ENCODE measurements at places on chromosomes 5 and 9. TPM values are rescaled to one million over a fixed set of nuclear protein-coding genes. Genes with fewer than 3 reads are reported as not detected.

GRCh38 chr5:125043781-125044391 lies 297.4 kb upstream of the ZNF608 start:
- H3K27me3 ChIP-seq = no peaks in the 10 kb centered on the region
- peak overlapping the region; percentile 21 for H3K4me3 ChIP-seq
- H3K27ac ChIP-seq = peak overlapping the region; percentile 37
- no peaks in the 10 kb centered on the region for H3K36me3 ChIP-seq

DNA sequence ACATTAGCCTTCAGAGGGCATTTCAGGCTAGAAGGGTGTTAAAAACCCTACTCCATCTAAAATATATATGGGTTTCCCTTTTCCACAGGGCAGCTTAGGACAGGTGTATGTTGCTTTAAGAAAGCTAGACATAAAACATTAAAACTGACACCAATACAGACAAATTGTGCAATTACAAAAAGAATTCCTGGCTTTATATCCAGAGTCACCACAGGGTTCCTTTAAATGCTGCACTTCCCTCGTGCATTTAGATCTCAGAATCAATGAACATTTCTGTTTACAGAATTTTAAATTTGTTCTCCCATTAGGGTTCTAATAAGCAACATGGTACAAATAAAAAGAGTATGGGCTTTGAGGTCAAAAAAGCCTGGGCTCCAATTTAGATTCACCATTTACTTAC lies 170.2 kb downstream of the MAPKAP1 start:
- H3K27me3 ChIP-seq = no peaks in the 10 kb centered on the region
- no peak overlapping the region for H3K27ac ChIP-seq
- no peak overlapping the region for H3K4me3 ChIP-seq
- DNase-seq = no peak
- peaks cover 35% of the 10 kb centered on the region for H3K4me1 ChIP-seq
- peaks cover 7% of the 10 kb centered on the region for H3K36me3 ChIP-seq

DNA sequence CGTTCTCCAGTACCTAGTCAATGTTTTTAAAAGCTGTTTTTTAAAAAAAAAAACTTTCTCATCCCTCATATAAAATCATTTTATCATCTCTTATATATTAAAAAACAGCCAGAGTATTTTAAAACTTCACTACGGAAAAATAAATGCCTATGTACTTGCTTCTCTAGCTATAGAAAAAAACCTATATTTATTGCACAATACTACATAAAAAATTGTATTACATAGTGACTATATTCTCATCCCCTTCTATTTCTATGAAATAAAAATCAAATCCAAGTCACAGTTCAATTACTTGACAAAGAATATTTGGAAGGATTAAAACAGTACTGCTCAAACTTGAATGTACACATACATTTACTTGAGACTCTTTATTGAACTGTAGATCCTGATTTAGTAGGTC lies 56.7 kb downstream of the RICTOR start:
- H3K4me1 ChIP-seq = peaks cover 26% of the 10 kb centered on the region
- peaks cover 22% of the 10 kb centered on the region for H3K36me3 ChIP-seq
- H3K4me3 ChIP-seq = no peak overlapping the region
- DNase-seq = no peak
- H3K27me3 ChIP-seq = no peaks in the 10 kb centered on the region

DNA sequence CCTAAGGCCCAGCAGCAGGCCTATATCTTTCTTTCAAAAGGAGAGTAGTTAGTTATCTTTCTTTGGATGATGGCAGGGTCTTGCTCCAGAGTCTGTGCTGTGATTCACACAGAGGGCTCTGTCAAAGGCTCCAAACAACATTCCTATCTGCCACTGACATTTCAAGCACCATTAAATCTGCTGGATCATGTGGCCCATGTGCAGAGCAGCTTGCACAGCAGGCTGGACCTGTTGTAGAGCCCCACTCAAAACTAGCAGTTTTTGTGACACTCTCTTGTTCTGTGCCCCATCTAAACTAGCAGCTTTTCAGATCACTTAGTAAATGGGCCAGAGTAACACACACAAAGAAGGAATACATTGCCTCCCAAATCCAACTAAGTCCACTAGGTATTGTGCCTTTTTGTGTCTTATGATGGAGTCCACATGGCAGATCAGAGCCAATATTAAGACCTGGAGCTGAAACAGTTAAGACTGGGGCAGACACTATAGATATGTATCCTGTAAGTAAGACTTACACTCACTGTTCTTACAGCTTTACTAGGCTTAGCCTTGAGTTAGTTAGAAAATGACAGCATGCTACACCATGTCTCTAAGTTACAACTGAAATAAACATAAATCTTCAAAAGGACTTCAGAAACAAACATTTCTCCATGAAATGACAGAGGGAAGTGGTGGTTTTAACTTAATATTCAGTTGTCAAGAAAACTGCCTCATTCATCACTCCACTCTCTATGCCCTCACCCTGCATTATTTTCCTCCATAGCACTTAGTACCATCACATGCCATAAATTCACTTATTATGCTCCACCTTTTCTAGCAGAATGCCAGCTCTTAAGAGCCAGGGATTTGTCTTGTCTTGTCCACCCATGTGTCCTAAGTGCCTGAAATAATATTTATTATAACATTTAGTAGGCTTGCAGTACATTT lies 400.9 kb downstream of the RAB3C start:
- H3K36me3 ChIP-seq = peaks cover 34% of the 10 kb centered on the region
- no peak for DNase-seq
- H3K27me3 ChIP-seq = no peaks in the 10 kb centered on the region

DNA sequence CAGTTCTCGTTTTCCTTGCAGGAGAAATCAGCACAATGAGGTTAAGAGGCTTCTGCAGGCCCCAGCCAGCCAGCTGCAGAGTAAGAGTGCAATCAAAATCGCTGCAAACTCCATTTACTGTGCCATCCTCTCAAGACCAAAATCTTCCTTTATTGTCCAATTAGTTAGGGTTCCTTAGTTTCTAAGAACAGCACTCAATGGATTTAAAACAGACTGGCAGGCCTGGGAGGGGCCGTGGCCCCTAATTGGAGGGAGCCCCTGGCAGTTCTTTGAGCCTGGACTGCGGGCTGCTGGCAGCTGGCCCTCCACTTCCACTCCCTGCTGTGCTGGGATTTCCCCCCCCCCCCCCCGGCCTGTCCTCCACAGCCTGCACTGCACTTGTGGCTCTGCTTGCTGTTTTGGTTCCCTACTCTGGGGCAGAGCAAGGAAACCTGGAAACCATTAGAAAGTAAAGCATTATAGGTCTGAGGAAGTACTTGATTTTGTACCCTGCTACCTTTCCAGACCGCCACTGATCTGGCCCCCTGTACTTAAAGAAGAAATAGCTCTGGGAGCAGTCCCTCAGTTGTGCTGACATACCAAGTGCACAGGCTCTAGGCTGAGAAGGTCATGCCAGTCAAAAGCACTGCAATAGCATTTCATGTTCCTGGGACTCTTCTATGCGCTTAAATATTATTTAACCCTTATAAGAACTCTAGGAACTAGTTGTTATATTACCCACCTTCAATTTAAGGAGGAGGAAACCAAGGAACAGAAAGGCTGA lies 129.0 kb downstream of the APBA1 start:
- no peak overlapping the region for H3K27ac ChIP-seq
- H3K27me3 ChIP-seq = peaks cover 14% of the 10 kb centered on the region
- no peaks in the 10 kb centered on the region for H3K36me3 ChIP-seq
- DNase-seq = no peak
- peaks cover 8% of the 10 kb centered on the region for H3K4me1 ChIP-seq

GRCh38 chr9:126663661-126664072 lies 49.9 kb downstream of the LMX1B start:
- H3K36me3 ChIP-seq = no peaks in the 10 kb centered on the region
- no peaks in the 10 kb centered on the region for H3K27me3 ChIP-seq
- H3K4me3 ChIP-seq = no peak overlapping the region
- H3K4me1 ChIP-seq = peaks cover 14% of the 10 kb centered on the region
- DNase-seq = no peak

DNA sequence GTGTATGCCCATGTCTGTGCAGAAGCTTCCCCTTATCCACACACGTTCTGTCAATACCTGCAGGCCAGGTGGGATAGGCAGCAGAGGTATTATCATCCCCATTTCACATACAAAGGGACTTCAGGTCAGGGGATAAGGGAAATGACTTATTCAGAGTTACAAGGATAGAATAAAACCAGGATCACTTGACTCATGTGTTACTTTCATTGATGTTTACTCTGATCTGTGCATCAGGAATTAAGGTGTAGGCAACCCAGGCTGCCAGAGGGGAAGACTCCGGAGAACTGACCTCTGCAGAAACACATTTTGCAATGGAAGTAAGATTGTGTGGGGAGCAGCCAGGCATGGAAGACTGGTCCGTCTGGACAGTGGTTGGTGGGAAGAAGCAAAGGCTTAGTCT lies 74.2 kb upstream of the FSTL4 start:
- no peak for DNase-seq
- H3K27ac ChIP-seq = no peak overlapping the region
- H3K27me3 ChIP-seq = peaks cover 52% of the 10 kb centered on the region
- H3K4me3 ChIP-seq = no peak overlapping the region
- H3K4me1 ChIP-seq = peaks cover 7% of the 10 kb centered on the region

DNA sequence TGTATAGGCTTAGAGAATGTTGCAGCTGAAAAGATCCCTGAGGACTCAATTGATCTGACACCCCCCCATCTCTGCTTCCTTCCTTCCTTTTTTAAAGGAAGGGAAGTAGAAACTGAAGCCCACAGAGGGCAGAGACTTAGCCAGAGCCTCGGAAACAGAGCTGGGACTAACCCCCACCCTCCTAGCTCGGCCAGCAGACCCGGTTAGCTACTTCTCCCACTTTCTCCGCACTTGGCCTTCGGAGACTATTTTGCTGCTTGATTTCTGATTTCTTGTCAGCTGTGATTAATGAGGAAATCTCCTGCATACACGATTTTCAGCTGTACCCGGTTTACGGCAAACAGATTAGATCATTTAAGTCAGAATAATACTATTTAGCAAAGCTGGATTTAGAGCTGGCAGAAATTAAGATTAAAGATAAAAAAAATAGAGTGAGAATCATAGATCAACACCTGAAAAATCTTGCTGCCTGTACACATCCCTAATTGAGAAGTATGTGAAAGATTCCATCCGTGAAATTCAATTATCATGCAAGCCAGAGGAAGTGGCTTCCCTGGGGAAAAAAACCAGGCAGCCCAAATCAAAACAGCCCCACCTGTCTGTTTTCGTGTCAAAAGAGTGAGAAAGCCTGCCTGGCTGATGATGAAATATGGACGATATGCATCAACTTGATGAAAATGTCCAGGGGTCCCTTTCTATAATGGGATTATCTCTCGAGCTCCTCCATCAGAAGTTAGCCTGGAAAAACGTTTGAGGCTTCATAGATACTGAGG lies 159.5 kb upstream of the SHB start:
- H3K27me3 ChIP-seq = peaks cover 9% of the 10 kb centered on the region
- peaks cover 33% of the 10 kb centered on the region for H3K4me1 ChIP-seq
- H3K36me3 ChIP-seq = no peaks in the 10 kb centered on the region
- H3K4me3 ChIP-seq = peak overlapping the region; percentile 34
- DNase-seq = peak; percentile 29

- H3K27me3 ChIP-seq = peaks cover 27% of the 10 kb centered on the region
- H3K36me3 ChIP-seq = no peaks in the 10 kb centered on the region
- H3K27ac ChIP-seq = no peak overlapping the region
- H3K4me1 ChIP-seq = peaks cover 31% of the 10 kb centered on the region
- peak overlapping the region; percentile 50 for H3K4me3 ChIP-seq
Observed at GRCh38 chr9:34986540-34987047, 3.0 kb upstream of the DNAJB5 start.

GRCh38 chr9:78559449-78559885 lies 262.5 kb downstream of the PSAT1 start:
- H3K4me3 ChIP-seq = no peak overlapping the region
- no peaks in the 10 kb centered on the region for H3K36me3 ChIP-seq
- H3K4me1 ChIP-seq = peaks cover 4% of the 10 kb centered on the region
- H3K27me3 ChIP-seq = peaks cover 3% of the 10 kb centered on the region

DNA sequence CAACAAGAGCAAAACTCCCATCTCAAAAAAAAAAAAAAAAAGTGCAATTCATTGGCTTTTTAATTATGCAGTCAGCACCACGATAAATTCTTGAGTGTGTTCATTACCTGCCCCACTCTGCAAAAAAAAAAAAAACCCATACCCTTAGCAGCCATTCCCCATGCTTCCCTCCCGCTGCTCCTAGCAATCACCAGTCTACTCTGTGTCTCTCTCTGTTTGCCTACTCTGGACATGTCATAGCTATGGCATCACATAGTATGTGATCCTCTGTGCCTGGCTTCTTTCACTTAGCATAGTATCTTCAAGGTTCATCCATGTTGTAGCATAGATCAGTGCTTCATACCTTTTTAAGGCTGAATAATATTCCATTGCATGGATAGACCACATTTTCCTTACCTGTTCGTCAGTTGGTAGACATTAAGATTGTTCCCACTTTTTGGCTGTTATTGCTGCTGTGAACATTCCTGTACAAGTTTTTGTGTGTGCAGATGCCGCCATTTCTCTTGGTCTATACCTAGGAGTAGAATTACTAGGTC lies 7.0 kb upstream of the PRR7 start:
- no peak overlapping the region for H3K27ac ChIP-seq
- peaks cover 2% of the 10 kb centered on the region for H3K27me3 ChIP-seq
- H3K36me3 ChIP-seq = peaks cover 16% of the 10 kb centered on the region
- no peak overlapping the region for H3K4me3 ChIP-seq
- H3K4me1 ChIP-seq = peaks cover 2% of the 10 kb centered on the region

DNA sequence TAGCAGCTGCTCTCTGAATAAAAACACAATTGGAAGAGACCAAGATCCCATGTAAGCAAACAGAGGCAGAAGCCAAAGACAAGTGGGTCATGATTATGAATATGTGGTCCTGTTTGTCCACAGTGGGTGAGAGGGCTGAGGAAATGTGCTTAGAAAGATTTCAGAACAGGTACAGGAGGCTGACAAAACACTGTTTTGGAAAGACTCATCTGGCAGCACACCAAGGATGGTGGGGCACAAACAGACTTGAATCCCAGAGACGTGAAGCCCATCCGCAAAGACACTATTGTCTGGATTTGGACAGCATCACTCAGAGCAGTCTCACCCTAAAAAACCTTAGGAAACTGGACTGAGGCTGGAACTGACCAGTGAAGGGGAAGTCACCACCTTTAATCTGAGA lies 85.0 kb downstream of the ADRB2 start:
- peaks cover 20% of the 10 kb centered on the region for H3K4me1 ChIP-seq
- H3K36me3 ChIP-seq = no peaks in the 10 kb centered on the region

DNA sequence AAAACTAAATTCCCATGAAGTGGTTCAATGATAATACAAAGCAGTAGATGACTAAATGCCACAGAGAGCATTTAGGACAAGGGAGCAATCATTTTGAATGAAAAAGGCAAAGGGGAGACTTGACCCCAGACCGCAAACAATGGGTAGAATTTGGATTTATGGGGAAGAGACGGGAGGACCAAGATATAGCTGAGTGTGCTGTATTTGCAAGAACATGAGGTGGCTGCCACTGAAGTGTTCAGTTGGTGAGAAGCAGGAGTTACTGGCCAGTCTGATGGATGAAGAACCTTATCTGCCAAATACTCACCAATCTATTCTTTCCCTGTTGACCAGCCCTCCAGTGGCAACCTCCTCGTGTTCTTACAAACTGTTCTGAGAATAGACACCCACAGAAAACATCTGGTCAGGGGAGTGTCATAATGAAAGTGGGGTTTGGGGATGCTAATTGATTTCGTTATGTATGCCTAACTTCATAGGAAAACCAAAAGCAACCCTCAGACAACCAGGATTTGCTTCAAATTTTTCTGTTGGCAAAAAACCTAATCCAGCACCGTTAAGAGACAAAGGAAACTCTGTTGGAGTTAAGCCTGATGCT lies 19.8 kb downstream of the TDRD7 start:
- H3K36me3 ChIP-seq = peaks cover 3% of the 10 kb centered on the region
- DNase-seq = no peak
- H3K27me3 ChIP-seq = no peaks in the 10 kb centered on the region
- no peaks in the 10 kb centered on the region for H3K4me1 ChIP-seq
- H3K4me3 ChIP-seq = no peak overlapping the region

FOXD4L4 gene
- total RNA-seq = 0.51 TPM

C5orf52 gene
- total RNA-seq = not detected

ZNF782 gene
- total RNA-seq = 5.3 TPM

PRR16 gene
- total RNA-seq = 2.1 TPM

MAP3K1 gene
- total RNA-seq = 48.4 TPM

PAM gene
- 116 TPM for total RNA-seq

GABRA1 gene
- total RNA-seq = 1.8 TPM
